A549 (cell line): ENCODE measurements at places on chromosomes 7 and 10.
A peak's percentile ranks its signal among the peaks of the same experiment; 100 is the strongest.

- DNase-seq: no peak
Observed at GRCh38 chr10:33937036-33937730, 602.7 kb upstream of the NRP1 start.

DNA sequence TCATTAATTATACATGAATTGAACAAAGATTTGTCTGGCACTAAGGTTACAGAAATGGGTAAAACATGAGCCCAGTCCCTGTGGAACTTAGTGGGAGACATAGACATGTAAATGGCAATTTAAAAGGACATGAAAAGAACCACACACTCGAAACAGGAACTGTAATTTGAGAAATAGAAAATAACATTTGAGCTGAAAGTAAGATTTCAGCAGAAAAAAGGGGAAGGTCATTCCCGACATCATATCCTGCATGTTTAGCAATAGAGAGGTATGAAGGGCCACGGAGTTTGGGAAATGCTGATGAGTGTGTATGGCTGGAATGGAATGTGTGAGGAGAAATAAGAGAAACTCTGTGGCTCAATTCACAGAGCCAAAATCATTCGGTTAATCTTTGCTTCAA is 175.4 kb upstream of the AHR start:
- DNase-seq: no peak

- no peak for DNase-seq
Observed at GRCh38 chr10:11527691-11528255, 83.7 kb downstream of the USP6NL start.

DNA sequence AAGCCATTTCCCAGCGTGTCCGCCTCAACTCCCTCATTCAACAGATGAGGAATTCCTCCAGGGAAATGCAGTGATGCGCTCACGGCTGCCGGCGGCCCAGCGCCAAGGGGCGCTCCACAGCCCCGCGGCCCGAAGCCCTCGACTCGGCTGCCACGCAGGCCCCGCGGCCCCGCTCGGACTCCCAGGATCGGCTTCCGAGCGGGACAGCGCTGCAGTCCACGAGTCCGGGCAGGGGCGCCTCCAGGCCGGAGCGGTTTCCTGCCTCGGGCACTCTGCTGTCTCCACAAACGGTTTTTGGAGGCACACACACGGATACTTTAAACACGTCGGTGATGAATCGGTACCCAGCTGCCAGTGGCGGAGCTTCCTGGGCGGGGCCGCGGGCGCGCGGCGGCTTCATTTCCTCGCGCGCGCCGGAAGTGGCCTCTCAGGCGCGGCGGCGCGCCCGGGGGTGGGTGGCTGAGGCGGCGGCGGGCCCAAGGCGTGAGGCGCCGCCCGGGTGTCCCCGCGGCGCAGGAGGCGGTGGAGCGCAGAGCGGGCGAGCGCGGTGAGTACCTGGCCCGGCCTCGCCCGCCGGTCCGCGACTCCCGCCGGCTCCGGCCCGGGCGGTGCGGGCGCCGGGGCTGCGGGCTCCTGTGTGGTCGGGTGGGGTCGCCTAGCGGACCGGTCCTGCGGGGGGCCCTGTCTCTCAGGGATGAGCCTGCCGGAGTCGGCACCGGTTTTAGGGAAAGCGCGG is at the start of gene CSGALNACT2:
CSGALNACT2 (plus strand) TSS at position 425 of the 736 bp plus-strand sequence. CDS start 16,705 bp downstream, outside the sequence.
- DNase-seq: peak; percentile 73

DNA sequence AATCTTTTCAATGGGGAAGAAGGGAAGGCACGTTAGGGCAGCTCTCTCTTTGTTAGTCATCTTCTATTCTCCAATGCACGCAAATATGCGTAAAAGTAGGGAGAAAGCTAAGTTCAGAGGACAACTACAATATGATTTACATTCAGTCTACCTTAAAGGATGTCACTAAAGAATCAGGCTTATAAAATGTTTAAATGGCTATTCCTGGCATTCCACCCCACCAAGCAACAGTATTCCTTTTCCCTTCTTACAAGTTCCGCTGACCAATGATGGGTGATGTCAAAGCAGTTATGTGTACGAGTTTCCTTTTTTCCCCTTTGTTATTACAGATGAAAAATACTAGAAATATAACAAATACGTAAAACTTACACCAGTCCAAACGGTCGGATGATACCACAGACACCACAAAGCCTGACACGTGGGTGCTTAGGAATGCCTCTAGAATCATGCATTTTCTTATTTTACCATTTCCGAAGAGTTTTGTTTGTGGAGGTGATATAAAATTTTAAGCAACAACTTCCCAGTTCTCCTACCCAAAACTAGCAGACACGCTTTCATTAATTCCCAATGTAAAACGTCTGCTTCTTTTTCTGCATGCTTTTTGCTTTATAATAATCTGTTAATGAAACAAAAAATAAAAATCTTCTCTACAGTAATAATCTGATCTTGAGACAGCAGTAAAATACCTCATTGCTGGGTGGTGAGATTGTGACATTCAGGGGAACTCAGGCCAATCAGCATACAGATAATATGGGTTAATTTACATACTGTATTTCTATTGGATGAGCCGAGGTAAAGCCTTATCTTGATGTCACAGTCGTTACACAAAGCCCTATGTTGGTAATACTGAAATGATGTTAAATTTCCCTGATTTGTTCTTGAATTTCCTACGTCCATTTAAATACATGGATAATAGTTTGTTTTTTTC is 708 bp upstream of the GPR85 start:
- peak; percentile 10 for DNase-seq

DNA sequence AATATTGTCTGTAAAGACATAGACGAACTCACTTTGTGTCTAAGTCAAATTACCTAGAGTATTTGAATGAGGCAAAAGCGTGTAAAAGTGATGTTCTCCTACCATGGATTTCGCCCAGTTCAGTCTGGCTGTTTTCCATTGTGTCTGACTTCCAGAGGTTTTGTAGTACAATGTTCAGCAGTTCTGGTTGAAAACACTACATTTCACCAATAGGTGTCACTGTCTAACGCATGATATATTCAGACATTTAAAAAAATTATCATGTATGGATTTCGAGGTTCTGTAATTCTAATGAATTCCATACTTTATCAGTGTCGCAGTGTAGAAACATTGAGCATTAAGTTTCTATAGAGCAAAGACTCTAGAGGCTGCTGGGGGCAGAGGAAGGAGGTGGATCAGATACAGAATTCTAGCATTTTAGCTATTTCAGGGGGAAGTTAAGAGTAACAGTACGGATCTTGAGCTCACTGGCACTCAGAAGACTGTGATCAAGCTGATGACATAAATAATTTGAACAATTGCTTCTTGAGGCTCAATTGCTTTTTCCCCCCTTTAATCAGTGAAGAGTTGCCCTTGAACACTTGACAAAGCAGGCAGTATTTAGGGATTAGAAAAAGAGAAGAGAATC is 196.9 kb upstream of the RHOBTB1 start:
- peak; percentile 69 for DNase-seq

- no peak for DNase-seq
Observed at GRCh38 chr10:15660990-15661389, 58.7 kb downstream of the ITGA8 start.

DNA sequence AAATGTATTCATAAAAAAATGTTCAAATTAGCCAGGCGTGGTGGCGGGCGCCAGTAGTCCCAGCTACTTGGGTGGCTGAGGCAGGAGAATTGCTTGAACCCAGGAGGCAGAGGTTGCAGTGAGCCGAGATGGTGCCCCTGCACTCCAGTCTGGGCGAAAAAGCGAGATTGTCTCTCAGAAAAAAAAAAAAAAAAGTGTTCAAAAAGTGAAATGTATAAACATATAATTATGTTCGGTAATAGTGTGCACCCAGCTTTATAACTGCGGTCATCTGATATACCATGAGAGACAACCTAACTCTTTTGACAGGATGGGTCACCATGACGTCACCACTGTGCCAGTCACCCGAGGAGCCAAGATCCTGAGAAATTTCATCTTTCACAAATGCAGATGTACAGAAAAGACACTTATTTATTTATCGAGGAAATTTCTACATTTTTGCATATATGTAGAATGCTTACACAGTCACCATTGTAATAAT is 594 bp upstream of the RP9 start:
- peak; percentile 40 for DNase-seq

DNA sequence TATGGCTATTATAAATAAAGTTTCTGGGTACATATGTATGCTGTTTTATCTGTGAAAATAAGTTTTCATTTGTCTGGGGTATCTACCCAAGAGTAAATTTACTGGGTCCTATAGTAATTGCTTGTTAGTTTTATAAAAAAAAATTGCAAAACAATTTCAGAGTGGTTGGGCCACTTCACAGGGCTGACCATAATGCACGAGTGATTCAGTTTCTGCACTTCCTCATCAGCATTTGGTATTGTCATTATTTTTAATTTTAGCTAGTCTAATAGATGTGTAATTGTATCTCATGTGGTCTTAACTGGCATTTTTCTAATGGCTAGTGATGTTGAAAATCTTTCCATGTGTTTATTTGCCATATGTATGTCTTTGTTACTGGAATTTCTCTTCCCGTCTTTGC is 452.4 kb upstream of the AKR1E2 start:
- DNase-seq: no peak

- no peak for DNase-seq
Observed at GRCh38 chr7:42606193-42606905, 305.5 kb downstream of the C7orf25 start.

DNA sequence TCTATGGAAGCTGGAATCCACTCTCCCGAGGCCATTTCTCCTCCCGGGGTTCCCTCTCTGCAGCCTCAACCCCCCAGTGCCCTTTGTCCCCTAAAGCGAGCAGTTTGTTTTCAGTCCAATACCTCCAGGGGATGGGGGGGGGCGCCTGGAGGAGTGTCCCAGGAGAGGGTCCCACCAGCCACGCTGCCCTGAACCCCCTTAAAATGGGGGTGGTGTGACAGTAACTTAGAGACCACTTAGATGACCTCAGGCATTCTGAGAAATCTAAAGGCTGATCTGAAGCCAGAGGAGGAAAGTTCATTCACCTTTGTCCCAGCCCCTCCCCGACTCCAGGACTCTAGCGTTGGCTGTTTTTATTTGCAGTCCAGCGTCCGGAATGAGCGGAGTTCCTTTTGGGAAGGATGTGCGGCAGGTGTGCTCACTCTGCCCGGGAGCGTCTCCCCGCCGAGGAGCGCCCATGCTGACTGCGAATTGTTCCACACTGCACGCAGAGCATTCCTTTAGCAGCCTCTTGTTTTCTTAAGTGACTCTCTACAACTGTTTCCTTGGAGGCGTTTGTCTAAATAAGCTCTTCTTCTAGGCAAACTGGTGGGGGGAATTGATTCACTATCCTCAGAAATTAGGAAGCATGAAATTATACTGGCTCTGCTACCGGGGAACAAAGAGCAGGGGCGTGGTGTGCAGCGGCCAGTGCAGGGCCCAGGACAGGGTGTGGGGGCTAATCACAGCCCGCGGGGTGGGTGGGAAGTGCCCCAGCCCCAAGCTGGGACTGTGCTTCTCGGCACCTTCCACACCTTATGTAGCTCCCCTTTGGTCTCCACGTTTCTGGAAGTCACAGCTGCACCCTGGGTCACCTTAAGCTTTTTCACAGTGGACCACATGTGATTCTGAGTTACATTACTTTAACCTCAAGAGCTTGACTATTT is 46.3 kb downstream of the SYPL1 start:
- DNase-seq: no peak

GRCh38 chr7:18866359-18867036 is 250.9 kb downstream of the TWIST1 start:
- DNase-seq: peak; percentile 4

DNA sequence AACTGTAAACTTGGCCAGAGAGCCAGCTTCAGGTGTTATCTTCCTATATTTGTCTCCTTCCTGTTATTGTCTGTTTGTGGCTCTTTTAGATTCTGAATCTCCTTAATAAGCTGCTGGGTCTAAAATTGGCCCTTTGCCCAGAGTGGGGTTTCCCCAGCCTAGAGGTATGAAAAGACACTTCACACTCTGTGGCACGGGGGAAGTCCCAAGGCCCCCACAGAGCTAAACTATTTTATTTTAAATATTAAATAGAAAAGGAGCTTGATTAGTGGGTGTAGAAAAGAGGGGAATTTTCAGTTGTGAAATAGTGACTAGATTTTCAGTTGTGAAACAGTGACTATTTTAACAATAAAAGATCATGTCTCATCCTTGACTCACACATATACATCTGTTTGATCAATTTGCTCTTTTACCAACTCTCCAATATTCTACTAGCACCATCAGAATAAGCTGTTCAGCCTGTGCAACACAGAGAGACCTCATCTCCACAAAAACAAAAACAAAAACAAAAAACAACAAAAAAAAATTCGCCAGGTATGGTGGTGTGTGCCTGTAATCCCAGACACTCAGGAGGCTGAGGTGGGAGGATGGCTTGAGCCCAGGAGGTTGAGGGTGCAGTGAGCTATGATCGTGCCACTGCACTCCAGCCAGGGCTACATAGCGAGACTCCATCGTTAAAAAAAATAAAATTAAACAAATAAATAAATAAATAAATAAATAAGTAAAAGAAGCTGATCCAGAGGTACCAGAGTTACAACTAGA is 24.9 kb upstream of the ADO start:
- no peak for DNase-seq

DNA sequence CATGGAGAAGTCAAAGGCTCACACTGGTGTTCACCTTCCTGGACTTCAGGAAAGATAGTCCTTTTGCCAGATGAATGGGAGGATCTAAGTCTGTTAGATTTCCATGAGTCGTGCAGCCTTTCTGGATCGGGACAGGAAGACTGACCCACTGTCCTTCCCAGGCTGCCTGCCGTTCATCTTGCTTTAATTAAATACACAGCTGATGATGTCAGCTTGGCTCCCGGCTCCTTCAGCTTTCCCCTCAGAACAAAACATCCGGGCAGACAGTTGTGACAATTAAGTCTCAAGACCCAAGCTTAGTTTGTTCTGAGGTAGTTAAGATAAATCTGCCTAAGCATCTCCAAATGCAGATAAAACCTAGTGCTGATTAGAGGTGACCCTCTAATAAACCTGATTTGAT is 58.6 kb downstream of the AUTS2 start:
- no peak for DNase-seq

DNA sequence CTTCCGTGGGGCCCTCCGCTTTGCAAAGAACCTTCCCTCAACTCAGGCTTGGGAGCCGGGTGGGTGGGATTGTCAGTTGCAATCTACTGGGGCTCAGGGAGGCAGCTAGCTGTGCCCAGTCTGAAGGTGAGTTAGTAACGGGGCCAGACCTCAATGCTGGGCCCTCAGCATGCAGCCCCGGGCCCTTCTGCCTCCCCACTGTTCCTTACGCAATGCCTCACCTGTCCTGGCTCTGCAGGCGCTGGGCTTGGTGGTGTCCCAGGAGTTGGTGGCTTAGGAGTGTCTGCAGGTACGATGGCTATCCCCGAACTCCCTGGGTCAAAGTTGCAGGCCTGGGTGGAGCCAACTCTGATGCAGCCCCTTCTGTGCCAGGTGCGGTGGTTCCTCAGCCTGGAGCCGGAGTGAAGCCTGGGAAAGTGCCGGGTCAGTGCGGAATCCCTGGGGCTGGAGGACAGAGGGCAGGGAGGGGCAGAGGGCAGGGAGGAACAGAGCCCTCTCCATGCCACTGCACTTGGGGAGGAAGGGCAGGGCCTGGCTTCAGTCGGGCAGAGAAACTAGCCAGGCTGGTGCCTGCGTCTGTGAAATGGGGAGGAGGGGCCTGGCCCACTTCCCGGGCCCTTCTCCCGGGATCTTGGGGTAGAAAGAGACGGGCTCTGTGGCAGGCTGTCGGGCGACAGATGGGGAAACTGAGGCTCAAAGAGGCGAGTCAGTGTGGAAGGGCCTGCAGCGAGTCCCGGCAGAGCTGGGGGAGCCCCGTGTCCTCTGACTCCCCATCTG is 15.0 kb downstream of the ELN start:
- no peak for DNase-seq

- peak; percentile 10 for DNase-seq
Observed at GRCh38 chr7:86939197-86939814, 120.1 kb downstream of the ELAPOR2 start.

GRCh38 chr7:22717760-22718159 is 9.2 kb upstream of the IL6 start:
- no peak for DNase-seq

- DNase-seq: no peak
Observed at GRCh38 chr7:29955799-29956486, 33.7 kb downstream of the SCRN1 start.
